Stimulated activated CD8-positive, alpha-beta memory T cell treated with anti-CD3 and anti-CD28 coated beads, Interleukin-7, amount 100 ng/mL, for 4 hours (primary cell): ENCODE measurements at places on chromosomes 16 and 17.

DNA sequence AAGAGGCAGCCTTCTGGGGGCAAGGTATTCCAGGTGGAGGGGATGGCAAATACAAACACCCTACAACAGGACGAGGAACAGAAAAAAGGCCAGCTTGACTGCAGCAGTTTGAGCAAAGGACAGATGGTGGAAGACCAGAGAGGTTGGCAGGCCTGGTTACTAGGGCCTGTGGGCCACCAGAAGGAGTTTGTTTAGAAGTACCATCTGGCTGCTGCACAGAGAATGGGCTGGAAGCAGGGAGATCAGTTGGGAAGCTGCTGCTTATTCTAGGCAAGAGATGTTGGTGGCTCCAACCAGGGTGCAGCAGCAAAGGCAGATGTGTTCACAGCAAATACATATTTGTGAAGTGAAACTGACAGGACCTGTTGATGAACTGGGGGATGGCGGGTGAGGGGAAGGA is 2.9 kb upstream of the YPEL2 start:
- DNase-seq: no peak

DNA sequence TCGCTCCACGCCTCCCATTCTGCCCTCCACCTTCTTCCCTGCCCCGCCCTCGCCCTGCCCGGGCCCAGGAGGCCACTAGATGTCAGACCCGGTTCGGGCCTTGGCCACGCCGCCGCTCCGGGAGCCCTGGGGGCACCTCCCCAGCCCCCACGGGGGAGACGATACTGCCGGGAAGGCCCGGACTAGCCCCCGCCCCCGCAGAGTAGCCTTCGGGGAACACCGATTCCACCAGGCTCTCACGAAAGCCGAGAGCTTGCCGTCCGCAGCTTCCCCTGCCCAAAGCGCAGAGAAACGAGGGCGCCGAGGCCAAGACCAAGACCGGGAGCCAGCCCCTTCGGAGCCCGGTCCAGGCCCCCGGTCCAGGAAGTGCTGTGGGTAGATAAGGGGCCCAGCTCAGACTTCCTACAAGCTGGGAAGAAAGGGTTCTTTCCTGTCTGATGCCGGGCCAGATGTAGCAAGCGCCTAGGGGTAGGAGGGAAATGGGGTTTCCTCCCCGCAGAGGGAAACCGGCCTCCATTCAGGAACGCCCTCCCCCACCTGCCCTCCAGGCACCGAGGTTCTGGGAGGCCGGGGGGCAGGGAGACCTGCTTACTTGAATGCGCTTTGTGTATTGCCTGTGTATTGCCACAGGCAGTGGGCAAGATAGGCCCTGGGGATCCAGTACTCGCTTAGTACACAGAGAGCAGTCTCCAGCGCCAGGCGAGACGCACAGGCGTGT is 806 bp upstream of the CYB561 start:
- no peak for DNase-seq

DNA sequence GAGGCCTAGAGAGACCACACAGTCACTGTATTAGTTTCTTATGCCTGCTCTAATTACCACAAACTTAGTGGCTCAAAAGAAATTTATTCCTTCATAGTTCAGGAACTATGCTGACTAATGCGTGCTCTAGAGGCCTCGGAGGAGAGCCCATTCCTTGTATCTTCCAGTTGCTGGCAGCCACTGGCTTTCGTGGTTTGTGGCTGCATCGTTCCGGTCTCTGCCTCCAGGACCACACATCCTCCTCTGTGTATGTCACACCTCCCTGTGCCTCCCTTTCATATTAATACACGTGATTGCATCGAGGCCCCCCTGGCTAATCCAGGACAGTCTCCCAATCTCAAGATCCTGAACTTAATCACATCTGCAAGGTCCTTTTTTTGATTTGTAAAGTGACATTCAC is 16.9 kb upstream of the MYLK3 start:
- DNase-seq: no peak

GRCh38 chr17:21495281-21495680 is 119.1 kb downstream of the KCNJ12 start:
- no peak for DNase-seq

GRCh38 chr17:73401911-73402310 is 90.1 kb upstream of the CDC42EP4 start:
- DNase-seq: no peak

- DNase-seq: no peak
Observed at GRCh38 chr16:83851473-83851872, 43.7 kb downstream of the HSBP1 start.

- DNase-seq: no peak
Observed at GRCh38 chr16:85027958-85028684, 526 bp downstream of the KIAA0513 start.

GRCh38 chr17:48162946-48163506 is 55.5 kb downstream of the SNX11 start:
- no peak for DNase-seq

DNA sequence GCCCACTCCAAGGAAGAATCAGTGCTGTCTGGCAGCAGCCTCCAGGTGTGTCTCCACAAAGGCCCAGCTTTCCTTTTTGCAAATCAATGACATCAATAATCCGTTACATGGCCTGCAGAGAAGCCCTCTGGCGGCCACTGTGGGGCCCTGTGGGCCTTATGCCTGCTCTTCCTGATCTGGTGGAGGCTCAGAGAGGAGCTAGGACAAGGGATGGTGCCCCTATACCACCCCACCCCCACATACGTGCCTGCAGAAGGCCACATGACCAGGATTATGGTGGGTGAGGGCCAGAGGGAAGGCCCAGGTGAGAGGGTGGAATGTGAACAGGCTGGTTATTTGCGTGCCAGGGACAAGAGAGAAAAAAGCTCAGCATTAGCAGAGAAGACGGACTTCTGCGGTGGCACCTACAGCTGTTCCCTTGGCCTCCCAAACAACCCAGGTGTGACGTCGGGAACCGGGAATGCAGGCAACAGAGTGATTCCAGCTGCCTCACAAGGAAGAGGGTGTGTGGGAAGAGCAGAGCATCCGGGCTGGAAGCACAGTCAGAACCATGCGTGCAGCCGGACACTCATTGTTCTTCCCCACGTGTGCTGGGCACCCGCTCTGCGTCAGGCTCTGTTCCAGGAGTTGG is 22.5 kb downstream of the EIF4A3 start:
- no peak for DNase-seq

- no peak for DNase-seq
Observed at GRCh38 chr17:43524945-43525575, 21.1 kb downstream of the ETV4 start.

GRCh38 chr16:85908444-85908843 is 9.5 kb downstream of the IRF8 start:
- no peak for DNase-seq

- DNase-seq: no peak
Observed at GRCh38 chr17:2822358-2822757, 26.1 kb downstream of the RAP1GAP2 start.

DNA sequence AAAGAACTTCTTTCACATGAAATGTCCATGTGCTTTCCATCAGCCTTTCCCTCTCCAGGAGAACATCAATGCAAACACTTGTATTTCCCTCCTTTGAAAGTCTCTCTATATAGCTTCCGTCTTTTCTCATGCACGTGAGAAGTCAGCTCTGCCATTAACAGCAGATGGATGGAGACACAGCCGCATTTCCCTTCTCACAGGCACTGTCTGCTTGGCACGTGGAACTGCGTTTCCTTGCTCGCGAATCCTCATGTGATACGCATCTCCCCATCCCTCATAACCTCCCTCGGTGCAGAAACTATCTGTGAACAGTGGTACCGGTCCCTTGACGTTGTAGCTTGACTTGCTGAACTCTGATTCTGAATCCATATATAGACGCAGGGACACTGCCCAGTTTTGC is 717.0 kb upstream of the RBFOX1 start:
- no peak for DNase-seq

DNA sequence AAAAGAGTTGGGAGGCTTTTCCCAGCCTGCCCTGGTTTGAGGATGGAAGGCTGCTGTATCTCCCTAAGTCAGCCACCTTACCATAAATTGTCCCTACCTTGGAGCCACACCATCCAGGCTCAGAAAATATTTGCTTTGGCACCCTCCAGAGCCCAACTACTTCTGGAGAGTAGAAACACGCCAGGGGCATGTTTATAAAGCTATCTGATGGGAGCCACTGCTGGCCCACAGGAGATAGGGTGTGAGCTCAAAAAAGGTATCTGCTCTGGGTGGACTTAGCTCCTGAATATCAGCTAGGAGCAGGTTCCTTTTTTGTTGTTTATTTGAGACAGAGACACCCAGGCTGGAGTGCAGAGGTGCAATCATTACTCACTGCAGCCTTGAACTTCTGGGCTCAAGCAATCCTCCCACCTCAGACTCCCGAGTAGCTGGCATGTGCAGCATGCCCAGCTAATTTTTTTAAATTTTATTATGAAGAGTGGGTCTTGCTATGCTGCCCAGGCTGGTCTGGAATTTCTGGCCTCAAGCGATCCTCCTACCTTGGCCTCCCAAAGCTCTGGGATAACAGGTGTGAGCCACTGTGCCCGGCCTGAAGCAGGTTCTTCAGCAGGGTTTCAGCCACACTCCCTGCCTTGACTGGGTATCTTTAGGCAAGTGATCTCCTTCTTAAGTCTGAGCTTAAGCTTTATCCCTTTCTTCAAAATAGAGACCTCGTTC is 147.1 kb downstream of the SALL1 start:
- no peak for DNase-seq

- DNase-seq: no peak
Observed at GRCh38 chr17:62321451-62321850, 58.9 kb upstream of the EFCAB3 start.

DNA sequence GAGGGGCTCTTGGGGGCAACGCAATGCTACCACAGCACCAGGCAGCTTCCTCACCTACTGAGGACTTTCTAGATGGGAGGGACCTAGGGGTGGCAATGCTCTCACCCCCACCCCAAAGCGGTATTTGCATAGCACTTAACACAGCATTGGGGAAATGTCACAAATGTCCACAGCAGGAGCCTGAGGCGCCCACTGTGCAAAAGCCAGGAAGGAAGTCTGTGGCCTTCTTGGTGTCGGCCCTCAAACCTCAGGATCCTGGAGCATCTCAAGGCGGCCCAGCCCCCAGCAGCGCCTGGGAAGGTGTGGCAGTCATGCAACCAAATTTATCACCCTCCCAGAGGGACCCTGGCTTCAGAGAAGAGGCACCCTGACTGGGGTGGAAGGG is 45.3 kb downstream of the WNT3 start:
- DNase-seq: no peak

DNA sequence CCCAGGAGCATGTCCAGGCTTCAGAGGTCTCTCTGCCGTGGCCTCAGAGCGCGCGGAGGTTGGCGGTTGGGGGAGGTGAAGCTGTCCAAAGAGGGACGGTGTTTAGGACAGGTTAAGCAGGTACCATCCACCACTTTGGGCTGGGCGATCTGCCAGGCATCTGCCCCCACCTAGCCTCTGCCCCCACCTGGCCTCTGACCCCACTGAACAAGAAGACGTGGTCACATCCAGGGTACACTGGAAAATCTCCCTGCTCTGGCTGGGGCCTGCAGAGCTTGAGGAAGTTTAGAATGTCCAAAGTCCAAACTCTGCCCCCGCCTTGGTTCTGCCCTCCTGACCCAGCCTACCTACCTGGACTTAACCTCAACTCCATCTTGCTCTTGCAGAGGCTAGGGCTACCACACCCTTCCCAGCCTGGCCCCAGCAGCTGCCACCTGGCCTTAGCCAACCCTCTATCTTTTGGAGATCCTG is 1.6 kb downstream of the ITGA3 start:
- no peak for DNase-seq

- DNase-seq: no peak
Observed at GRCh38 chr16:82260212-82260795, 90.3 kb upstream of the MPHOSPH6 start.
